ENCODE measurements at places on chromosomes 7 and 10.

DNA sequence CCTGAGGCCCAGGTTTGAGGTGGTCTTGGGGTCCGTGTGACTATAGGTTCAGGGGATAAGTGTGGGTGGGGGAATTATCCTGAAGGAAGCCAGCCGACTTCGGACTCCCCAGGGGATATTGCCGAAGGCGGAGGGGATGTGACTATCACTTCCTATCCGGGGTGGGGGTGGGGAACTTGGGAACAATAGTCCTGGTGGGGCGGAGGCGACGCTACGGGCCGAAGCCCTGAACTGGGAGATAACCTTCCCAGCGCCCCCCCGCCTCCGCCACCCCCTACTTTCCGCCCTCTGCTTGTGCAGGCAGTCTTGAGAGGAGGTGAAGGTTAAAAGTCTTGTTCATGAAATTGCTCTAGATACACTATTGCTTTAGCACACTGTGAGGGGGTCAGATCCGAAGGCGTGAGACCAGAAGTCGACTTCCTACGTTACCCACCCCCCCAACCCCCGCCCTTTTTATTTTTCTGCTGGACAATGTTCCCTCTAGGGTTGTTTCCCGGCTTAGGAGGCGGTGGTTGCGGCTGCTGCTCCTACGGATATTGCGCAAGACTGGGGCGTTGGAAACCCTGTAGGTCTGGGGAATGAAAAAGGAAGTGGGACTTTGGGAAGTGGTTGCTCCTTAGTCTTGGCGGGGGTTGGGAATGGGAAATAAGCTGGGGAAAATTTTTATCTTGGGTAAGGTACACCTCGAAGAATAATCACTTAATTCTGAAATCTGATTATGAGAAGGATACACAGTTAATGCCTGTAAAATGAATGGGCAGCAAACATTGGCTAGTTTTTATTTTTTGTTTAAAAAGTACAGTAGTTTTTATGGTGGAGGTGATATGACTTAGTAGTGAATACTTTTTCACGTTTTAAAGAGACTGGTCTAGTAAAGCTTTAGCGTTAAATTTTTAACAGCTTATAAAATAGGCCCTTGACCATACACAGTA is 1.5 kb downstream of the PTPN12 start:
- DNase-seq: peak; percentile 95

DNA sequence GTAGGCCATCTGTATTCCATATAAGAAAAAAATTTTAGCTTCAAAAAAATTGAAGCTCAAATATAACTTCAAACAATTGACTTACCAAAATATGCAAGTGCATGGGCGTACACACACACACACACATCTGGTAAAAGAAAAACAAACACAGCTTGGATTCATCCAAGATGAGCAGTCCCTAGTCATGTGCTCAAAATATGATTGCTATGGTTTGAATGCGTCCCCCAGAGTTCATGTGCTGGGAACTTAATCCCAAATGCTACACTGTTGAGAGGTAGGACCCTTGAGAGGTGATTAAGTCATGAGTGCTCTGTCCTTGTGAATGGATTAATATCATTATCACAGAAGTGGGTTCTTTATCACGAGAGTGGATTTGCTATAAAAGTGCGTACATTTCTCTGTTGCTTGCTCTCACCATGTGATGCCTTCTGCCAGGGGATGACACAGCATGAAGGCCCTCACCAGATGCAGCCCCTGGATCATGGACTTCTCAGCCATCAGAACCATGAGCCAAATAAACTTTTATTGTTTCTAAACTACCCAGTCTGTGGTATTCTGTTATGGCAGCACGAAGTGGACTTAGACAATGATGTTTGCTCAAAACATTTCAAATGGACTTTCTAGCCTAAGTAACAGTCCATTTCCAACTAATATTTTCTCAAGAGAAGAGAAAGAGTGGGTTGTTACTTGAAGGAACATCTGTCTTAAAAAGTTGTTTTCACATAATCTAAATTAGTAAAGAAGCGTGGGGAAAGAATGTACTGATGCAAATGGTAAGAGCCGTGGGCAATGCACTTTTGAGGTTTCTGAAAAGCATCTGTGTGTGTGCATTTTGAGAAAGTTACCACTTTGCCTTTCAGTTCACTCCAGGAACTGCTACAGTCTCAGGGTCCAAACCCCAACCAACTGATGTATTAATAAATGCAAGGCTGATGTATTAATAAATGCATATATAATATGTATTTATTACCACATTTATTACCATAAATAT is 15.1 kb upstream of the SVIL start:
- DNase-seq: peak; percentile 71

DNA sequence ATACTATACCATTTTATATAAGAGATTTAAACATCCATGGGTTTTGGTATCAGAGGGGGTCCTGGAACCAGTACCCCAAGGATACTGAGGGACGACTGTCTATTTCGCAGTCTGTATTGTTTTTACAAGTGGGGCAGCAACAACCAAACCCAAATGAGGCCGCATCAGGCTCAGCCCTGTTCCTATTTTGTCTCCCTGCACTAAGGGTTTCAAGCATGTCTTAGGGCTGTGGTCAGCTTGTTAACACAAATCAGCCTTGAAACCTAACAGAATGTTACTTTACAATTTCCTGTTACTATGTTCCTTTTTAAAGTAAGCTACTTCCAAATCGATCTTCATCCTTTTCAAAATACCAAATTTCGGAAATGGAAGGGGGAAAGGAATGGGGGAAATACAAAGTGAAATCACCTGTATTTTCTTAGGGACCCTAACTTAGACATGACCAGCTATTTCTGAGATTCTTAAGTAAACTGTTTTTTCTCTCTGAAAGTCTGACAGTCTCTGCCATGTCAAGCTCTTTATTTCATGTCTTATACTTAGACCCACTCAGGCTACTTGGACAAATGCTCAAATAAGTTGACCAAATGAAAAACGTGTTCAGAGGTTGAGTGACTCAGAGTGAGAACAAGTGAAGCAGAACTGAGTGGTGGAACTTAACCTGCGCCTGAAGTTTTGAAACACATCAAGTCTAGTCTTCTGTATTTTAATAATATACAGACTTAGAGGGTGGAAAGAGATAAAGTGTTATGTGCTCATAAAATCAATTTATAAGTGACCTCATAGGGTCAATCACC is 75.8 kb downstream of the C1GALT1 start:
- DNase-seq: no peak

DNA sequence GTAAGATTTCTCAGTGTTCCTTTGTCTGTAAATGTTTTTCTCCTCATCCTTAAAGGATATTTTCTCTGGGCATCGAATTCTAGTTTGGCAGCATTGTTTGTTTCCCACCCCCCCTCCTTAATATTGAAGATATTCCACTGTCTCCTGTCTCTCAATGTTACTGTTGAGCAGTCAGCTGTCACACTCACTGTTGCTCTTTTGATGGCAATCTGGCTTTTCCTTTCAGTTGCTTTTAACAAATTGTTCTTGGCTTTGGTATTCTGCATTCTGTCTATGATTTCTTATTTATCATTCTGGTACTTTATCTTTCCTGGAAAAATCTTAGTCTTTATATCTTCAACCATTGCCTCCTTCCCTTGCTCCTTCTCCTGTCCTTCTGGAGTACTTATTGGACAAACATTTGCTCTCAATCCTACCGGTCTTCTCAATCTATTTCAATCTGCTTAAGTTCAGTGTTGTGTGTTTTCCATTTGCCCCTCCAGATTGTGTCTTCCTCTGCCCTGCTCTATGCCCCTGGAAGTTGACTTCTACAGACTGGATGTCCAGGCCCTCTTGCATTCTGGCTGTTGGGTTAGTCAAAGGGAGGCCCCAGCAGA is 9.3 kb upstream of the GTPBP4 start:
- no peak for DNase-seq

DNA sequence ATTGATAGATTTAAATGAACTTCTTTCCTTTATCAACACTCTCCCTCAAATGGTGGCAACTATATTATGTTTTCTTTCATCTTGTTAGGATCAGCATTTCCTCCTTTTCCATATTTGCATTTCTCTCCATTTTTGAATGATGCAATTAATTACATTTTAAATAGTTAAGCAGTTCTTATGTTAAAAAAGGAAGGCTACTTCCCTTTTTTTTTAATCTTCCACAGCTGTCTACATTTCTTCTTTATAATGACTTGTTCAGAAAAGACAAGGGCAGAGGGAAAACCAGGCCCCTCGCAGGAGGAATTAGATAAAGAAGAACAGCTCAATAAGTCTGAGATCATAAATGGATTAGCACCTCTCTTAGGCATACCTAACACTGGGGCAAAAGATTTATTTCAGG is 208.9 kb downstream of the ARL4A start:
- no peak for DNase-seq
